Fibroblast of lung (primary cell): ENCODE measurements at places on chromosomes 16 and 17. TPM values are rescaled to one million over a fixed set of nuclear protein-coding genes. Genes with fewer than 3 reads are reported as not detected.

- no peak for DNase-seq
Observed at GRCh38 chr17:82841921-82842596, 2.2 kb upstream of the ZNF750 start.

DNA sequence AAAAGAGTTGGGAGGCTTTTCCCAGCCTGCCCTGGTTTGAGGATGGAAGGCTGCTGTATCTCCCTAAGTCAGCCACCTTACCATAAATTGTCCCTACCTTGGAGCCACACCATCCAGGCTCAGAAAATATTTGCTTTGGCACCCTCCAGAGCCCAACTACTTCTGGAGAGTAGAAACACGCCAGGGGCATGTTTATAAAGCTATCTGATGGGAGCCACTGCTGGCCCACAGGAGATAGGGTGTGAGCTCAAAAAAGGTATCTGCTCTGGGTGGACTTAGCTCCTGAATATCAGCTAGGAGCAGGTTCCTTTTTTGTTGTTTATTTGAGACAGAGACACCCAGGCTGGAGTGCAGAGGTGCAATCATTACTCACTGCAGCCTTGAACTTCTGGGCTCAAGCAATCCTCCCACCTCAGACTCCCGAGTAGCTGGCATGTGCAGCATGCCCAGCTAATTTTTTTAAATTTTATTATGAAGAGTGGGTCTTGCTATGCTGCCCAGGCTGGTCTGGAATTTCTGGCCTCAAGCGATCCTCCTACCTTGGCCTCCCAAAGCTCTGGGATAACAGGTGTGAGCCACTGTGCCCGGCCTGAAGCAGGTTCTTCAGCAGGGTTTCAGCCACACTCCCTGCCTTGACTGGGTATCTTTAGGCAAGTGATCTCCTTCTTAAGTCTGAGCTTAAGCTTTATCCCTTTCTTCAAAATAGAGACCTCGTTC lies 147.1 kb downstream of the SALL1 start:
- DNase-seq = no peak

NAGS gene
- 3.3 and 7.4 TPM in 2 replicates for total RNA-seq

DNA sequence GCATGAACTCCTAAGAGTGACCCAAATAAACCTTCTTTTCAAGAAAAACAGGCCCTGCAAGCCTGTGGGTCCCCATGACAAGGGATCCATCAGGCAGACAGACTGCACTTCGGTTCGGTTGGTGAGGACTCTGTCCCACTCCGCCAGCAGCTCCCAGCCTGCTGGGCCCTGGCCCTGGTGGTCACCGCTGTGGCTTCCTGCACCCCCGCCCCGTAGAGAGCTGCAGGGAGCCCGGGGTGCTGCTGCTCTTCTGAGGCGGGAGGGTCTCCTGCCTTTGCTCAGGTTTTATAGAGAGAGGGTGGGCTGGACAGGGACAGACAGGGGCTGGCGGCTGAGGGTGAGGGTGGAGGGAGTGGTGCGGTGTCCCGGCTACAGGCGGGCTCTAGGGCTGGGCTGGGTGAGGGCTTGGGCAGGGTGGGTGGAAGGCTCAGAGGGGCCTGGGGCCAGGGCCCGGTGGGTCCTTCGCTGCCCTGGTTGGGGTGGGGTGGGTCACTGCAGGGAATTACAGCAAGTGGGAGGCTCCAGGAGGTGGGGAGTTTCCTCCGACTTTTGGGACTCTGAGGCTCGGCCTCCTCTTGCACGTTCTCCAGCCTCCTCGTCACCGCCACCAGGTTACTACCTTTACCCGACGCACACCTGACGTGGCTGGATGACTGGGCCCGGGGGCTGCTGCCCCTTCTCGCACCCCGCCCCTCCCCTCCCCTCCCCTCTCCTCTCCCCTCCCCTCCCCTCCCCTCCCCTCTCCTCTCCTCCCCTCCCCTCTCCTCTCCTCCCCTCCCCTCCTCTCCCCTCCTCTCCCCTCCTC lies 90.2 kb upstream of the CBX4 start:
- no peak for DNase-seq

PRAC2 gene
- not detected in 2 replicates for total RNA-seq

CKLF gene
- total RNA-seq = 38.8 and 41.9 TPM in 2 replicates

C16orf46 gene
- 0.51 TPM in 1 of 2 replicates, not detected in the other for total RNA-seq

MT1A gene
- 2.3 and 5.3 TPM in 2 replicates for total RNA-seq

DNA sequence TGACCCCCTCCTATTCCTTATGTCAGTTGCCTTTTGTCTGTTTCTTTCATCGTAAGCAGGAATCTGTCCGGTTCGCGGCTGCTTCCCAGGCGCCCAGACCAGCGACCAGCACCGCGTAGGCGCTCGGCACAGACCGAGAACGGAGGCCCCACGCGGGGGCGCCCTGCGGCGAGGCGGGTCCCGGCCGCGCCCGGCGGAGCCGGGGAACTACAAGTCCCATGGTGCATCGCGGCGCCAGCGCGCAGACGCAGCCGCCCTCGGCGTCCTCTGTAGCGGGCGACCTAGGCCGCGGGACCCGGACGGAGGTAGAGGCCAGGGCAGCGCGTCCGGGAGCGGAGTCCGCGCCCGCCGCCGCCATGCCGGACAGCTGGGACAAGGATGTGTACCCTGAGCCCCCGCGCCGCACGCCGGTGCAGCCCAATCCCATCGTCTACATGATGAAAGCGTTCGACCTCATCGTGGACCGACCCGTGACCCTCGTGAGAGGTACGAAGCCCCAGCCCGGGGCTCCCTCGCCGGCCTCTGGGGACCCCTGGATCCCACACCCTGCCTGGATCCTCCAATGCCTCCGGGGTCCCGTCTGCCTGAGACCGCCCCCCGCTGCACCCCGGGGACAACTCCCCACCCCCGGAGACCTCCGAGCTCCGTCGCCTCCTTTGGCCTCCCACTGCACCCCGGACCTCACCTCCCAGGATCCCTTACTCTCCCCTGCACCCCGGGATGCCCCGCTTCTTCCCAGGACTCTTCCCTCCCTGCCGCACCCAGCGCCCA lies at the start of gene NDUFB10:
TSS of gene NDUFB10 (plus strand) at position 270 of the 771 bp plus-strand sequence. CDS start at position 357, 87 bp downstream.
- peak; percentile 83 for DNase-seq

VAC14 gene
- total RNA-seq = 18.5 and 29.2 TPM in 2 replicates

GRCh38 chr17:16929035-16929680 lies 42.8 kb downstream of the TNFRSF13B start:
- no peak for DNase-seq

- DNase-seq = peak; percentile 37
Observed at GRCh38 chr17:29620271-29620670, 2.4 kb downstream of the CORO6 start.

DNA sequence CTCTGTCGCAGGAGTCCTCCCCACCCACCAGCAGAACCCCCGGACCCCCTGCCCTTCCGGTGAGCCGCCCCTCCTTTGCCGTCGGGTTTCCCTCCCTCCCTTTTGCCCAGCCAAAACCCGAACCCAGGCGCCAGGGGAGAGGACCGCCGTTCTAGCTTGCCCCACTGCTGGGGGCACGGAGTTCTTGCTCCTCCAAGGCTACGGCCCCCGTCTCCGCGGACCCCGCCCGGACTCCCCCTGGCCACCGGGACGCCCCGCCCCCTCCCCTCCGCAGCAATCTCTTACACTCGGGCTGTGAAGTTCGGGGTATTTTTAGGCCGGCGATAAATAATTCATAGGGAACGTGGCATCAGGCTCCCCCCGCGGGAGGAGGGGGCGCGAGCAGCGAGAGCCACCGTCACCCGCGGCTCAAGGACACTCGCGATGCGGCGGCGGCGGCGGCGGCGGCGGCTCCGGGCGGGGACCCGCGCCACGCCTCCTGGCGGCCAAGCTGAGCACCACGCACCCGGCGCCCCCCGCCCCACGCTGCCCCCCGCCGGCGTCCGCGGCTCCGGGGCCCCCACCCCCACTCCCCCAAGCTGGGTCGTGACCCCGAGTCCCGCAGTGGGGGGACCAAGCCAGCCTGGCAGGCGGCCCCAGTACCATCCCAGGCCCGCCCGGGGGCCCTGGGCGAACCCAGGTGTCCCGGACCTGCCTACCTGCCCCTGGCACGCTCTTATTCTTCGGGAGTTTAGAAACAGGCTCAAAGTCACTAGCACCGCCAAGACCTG lies at the start of gene GRIN2C:
TSS of gene GRIN2C (minus strand) at position 427 of the 770 bp plus-strand sequence. CDS start 4,793 bp downstream, outside the sequence.
- DNase-seq = no peak

- no peak for DNase-seq
Observed at GRCh38 chr17:1469231-1469852, 13.3 kb upstream of the CRK start.

DNA sequence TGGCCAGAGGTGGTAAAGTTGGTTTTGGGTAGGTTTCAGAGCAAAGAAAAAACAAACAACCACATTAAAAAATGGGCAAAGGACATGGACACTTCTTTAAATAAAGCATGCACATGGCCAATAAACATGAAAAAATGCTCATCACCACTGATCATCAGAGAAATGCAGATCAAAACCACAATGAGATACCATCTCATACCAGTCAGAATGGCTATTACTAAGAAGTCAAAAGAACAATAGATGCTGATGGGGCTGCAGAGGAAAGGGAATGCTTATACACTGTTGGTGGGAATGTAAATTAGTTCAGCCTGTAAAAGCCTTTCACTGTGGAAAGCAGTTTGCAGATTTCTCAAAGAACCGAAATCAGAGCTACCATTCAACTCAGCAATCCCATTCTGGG lies 598.4 kb upstream of the SOX9 start:
- DNase-seq = peak; percentile 70

- DNase-seq = peak; percentile 11
Observed at GRCh38 chr17:58531661-58532554, 17.5 kb upstream of the MTMR4 start.

GRCh38 chr16:15482068-15482747 lies 47.8 kb downstream of the BMERB1 start:
- DNase-seq = peak; percentile 98

DNA sequence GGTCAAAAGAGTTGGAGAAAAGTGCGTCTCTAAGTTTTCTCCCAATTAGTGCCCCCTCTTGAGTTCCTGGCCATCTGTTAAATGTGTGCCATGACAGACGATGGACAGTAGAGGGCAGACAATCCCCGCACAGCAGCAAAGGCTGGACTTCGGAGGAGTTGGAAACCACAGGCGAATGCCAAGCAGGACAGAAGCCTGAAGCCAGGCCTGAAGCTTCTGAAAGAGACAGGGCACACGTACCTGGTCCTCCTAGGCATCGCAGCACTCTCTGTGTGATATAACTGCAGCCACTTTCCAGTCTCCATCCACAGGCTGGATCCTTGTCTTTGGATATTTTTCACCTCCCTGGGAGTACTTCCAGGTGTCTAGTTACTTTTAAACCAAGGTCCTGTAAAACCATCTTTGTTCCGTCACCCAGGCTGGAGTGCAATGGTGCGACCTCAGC lies 14.5 kb downstream of the C17orf100 start:
- DNase-seq = peak; percentile 84

DNA sequence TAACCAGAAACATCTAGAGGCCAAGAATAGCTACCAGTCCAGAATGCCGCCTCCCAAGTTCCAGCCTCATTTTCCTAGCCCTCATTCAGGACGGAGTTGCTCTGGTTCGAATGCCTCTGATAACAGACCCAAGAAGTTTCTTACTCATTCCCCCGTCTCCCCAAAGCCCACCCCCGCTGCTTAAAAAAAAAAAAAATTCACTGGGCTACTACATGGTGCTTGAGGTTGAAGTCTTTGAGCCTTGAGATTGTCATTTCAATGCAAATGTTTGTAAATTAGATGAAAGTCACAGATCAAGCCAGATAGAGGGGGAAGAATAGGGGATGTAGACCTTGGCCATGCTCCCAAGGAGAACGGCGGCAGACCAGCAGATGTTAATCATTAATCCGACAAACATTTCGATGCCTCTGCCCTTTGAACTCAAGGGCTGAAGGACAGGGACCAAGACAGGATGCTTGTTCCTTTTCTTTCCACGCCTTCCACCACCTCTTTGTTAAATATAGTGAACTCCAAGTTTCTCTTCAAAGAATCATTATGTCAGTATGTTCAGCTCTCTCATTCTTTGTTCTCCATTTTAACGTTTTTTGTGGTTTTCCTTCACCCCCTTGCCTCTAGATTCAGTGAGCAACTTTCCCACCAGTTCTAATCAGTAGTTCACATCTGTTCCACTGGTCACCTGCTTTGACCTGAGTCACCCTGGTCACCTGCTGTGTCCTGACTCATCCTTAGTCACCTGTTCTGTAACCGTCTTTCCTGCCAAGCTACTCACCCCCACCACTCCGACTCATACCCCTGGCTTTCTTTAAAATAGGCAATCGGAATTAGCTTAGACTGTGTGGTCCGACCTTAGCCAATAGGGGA lies 190.3 kb downstream of the CPPED1 start:
- no peak for DNase-seq

- DNase-seq = no peak
Observed at GRCh38 chr17:8477715-8478441, 42.2 kb downstream of the NDEL1 start.

CDH11 gene
- total RNA-seq = 220 and 302 TPM in 2 replicates

- DNase-seq = no peak
Observed at GRCh38 chr16:84648595-84649510, 542 bp downstream of the KLHL36 start.

MAP2K6 gene
- total RNA-seq = 18.2 and 39.5 TPM in 2 replicates
